ENCODE measurements at places on chromosomes 7 and 10.

DNA sequence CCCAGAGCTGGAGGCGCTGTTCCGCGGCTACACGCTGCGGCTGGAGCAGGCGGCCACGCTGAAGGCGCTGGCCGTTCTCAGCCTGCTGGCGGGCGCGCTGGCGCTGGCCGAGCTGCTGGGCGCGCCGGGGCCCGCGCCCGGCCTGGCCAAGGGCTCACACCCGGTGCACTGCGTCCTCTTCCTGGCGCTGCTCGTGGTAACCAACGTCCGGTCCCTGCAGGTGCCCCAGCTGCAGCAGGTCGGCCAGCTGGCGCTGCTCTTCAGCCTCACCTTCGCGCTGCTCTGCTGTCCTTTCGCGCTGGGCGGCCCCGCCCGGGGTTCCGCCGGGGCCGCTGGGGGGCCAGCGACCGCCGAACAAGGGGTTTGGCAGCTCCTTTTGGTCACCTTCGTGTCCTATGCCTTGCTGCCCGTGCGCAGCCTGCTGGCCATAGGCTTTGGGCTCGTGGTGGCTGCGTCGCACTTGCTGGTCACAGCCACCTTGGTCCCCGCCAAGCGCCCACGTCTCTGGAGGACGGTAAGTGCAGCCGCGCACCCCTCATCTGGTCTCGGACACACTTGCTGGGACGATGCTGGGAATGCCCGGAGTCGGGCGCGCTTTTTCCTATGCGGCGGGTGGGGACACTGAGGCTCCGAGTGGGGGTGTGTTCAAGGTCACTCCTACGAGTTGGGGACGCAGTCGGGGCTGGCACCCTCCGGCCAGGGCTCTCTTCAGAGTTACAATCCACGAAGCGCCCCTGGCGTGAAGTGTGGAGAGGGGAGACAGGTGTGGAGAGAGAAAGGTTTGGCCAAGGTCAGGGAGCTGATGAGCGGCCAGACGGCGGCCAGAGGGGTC, 717 bp downstream of the ADCY1 start:
- no peak for DNase-seq

GRCh38 chr7:2553108-2553507, 2.2 kb downstream of the BRAT1 start:
- DNase-seq, result no peak

- DNase-seq, result no peak
These were observed 216.6 kb downstream of the ZMYND11 start for GRCh38 chr10:351770-352334.

DNA sequence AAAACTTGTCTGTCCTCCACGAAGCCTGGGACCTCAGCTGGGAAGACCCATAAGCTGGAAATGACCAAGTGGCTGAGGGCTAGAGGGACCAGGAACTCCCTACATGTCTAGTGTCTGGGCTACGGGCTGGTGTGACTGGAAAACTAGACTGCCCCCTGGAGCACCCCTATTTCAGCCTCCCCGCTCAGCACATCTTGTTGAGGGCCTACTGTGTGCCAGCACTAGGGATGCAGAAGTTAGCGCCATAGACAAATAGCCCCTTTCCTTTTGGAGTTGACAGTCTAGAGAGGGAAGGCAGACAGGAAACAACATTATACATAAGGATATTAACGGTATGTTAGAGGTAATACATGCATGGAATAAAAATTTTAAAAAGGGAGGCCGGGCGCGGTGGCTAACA, 74.5 kb downstream of the TEX36 start:
- no peak for DNase-seq

DNA sequence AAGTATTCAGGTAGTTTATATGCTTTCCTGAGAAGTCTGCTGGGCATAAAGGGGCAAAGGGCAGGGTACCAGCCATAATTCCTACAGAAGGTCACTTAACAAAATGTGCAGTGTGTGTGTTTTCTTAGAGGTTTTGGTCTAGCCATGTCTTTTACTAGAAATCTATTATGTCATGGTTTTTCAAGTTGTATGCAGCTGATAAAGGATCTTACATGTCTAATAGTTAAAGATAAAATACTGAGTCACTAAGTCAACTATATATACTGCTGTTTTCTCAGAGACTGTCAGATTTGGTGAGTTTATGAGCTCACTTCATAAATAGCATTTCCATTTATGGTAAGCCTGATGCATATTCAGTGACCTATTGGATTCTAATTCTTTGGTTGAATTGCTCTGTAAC, 7.7 kb downstream of the CASP2 start:
- DNase-seq, result no peak

DNA sequence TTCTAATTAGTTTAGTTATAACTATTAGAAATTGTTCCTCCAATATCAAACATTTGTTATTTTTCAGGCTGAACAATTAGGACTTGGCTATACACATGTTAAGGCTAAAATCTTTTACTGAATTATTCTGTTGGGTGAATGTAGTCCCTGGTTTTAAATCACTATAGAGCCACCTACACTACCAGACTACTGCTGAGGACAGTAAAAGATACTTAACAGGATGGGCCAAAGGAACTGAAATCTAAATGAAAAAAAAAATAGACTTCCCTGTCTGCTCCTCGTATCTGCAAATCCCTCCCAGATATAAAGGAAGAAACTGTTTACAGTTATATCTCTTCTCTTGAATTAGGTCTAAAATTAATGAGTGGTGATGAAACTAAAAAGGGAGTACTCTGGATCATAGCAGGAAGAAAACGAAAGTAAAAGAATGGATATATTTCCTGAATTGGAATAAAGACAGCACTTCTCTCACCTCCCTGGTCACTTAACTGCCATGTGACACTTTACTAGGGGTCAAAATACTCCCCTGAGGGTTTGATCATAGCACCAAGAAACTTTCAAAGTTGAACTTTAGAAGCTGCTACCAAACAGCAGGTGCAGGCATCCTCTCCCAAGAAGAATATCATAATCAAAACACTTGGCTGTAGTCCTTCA, 12.7 kb downstream of the FBXW4 start:
- no peak for DNase-seq

DNA sequence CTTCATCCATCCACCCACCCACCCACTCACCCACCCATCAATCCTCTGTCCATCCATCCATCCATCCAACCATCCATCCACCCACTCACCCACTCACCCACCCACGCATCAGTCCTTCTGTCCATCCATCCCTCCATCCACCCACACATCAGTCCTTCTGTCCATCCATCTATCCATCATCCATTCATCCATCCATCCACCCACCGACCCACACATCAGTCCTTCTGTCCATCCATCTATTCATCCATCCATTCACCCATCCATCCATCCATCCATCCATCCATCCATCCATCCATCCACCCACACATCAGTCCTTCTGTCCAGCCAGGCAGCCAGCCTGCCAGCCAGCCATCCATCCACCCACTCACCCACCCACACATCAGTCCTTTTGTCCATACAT, 15.8 kb upstream of the GRIFIN start:
- no peak for DNase-seq

GRCh38 chr7:19587291-19587690, 121.5 kb downstream of the POLR1F start:
- DNase-seq, result no peak

- DNase-seq, result no peak
These were observed 47.3 kb downstream of the NCAPG2 start for GRCh38 chr7:158657189-158657746.

DNA sequence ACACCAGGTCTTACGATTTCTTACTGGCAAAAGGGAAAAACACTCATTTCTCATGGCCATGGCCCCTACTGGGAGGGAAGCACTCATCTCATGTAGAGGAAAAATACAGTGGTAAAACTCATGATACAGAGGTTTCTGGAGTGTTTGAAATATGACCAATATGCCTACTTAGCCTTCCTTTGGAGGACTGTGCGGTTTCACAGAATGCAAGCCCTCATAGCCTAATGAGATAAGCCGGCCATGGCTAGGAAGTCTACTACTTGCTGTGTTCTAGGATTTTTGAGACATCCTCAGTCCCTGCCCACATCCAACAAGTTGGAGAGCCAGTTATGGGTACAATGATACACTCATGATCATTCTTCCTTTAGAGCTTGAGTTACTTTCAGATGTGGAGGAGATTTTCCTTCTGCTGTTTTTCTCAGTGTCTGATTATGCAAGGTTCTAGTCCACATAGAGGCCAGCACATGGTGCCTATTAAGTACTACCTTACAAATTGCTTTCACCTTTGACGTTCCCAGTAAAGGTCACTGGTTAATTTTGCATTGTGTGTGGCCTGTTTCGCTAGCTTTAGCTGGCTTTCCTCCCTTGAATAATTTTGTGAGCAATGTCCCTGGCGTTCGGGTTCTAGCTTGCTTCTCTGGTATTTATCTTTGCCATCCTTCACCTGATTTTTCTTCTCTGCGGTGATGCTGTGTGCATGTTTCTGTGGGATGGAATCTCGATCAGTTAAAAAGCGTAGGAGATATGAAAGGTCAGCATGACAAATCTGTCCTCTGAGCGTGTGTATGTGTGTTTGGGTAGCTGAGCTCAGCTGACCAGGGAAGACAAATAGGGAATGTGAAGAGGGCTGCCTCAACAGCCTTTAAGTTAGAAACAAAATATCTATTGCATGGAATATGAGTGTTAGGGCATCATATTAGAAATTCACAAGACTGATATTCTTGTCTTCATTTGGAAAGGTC, 295.4 kb downstream of the LRMDA start:
- no peak for DNase-seq

DNA sequence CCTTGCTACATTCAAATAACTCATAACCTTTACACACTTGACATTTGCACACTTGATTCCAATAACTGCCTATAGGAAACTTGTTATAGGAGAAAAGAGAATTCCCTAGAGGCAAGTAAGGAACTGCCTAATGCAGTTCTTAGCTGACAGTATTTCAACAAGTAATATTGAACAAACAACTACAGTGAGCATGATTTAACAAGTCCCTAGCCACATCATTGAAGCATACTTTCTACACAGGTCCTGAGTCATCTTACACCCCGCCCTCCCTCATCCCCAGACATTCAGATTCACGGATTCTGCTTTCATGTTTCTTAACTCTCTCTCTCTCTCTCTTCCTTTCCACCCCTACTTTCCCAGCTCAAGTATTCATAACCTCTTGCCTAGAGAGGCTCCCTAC, 153.5 kb downstream of the LSM5 start:
- DNase-seq, result no peak

DNA sequence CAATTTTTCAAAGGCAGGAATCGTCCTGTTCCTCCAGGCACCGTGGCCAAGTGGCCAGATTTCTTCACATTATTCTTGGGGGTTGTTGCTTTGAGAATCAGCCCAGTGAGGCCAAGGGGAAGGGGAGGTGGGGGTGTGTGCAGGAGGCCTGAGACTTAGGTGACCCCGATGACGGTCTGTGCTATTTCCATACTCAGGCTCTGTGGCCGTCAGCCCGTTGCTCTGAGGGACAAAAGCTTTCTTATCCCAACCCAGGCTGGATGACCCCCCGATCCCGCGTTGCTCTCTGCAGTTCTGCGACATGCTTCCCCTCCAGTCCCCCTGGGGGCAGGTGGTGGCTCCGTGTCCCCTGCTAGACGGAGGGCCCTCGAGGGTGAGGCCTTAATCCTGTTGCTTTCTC, 14.2 kb downstream of the DOCK1 start:
- no peak for DNase-seq

- no peak for DNase-seq
These were observed 236.2 kb upstream of the PRSS58 start for GRCh38 chr7:142494021-142494420.

DNA sequence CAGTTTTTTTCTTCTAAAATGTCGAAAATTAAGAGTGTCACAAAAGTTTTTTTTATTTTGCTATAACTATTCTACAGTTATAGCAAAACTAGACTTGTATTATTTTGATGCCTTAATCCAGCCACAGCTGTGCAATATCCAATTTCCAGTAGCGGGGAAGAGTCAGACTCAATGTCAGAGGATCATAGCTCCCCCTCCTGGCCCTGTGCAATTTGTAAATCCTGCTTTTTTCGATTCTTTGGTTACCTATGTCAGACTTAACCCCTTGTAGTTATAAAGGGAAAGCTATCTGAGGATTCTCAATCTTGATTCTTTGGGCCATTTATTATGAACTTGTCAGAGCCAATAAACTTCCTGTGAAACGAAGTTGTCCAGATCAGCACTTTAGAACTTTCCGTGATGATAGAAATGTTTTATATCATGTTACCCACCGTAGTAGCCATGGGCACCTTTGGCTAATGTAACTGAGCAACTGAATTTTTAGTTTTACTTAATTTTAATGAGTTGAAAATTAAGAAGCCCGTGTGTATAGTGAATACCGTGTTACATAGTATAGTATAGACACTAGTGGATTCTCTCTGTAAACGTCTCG, 87.7 kb upstream of the PRKCQ start:
- peak; percentile 11 for DNase-seq

GRCh38 chr10:12902135-12902572, 99.4 kb downstream of the CCDC3 start:
- DNase-seq, result peak; percentile 73

- no peak for DNase-seq
These were observed 3.9 kb upstream of the TFPI2 start for GRCh38 chr7:93894426-93894825.

DNA sequence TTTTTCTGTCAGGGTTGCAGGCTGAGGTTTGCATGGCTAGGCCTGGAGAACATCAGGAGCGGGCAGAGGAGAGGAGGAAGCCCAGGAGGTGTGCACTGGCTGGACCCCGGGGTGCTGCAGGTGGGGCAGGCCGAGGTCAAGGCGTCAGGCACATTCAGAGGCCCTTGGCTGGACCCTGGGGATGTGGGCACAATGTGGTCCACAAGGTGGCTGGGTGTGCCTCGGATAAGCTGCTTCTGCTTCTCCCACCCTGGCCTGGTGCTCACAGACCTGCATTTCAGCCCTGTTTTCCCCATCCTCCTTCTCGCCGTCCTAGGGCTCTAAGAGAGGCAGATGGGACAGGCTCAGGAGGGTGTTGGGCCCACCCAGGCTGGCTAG, 108.2 kb downstream of the ADCY1 start:
- no peak for DNase-seq

GRCh38 chr7:153641199-153641598, 411.0 kb upstream of the DPP6 start:
- DNase-seq, result no peak

GRCh38 chr7:95421847-95422444, 12.9 kb downstream of the PON2 start:
- DNase-seq, result no peak

DNA sequence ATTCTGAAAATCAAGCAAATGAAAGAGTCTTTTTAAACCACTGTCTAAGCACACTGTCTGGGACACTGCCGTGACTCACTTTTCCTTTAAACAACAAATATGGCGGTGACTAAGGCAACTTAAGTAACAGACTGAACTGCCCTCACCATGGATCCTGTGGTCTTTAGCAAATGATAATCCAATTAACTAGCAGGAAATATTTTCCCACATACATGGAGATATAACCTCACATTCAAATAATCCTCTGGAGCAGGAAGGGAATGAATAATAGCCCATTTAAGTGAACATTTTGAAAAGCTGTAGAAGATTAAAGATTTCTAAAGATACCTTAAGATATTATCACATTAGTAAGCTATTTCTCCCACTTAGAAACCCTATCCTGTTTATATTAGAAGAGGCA, 40.3 kb upstream of the LRRC17 start:
- DNase-seq, result no peak

All from cerebellar cortex (tissue), 1 donor.